ENCODE measurements at places on chromosomes 4 and X. TPM values are rescaled to one million over a fixed set of nuclear protein-coding genes. Genes with fewer than 3 reads are reported as not detected.

GRCh38 chr4:151250706-151251105 lies 26.3 kb upstream of the PRSS48 start:
- DNase-seq: no peak

DNA sequence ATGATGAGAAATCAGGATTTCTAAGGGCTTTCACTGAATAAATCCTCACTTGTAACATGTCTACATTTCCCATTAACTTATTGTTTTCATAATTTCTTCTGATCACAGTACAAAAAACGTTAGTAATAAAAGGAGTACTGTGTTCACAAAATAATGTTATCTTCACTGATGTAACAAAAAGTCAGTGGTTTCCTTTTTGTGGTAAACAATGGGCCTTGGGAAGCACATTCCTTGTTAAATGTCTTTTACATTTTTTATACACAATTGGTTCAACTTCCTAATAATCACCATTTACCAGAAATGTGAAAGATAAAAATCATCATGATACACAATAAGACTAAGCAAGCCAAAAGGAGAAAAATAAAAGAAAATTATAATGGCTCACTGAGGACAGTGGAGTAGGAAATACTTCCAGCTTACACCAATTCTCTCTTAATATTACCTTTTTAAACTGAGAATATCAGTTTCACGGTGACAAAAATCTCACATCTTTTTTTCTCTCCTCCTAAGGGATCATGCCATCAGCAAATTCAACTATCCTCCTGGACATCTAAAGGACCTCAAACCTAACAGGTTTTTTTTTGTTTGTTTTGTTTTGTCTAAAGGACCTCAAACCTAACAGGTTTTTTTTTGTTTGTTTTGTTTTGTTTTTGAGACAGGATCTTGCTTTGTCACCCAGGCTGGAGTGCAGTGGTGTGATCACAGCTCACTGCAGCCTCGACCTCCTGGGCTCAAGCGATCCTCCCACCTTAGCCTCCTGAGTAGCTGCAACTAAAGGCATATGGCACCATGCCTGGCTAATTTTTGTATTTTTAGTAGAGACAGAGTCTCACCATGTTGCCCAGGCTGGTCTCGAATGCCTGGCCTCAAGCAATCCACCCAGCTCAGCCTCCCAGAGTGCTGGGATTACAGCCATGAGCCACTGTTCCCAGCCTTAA lies 57.3 kb downstream of the FRYL start:
- no peak for DNase-seq

Gene ETDA
- polyA plus RNA-seq: not detected

Gene SHOX
- not detected for polyA plus RNA-seq

- peak; percentile 56 for DNase-seq
Measured at GRCh38 chr4:22515888-22516541, at the start of gene ADGRA3. TSS of gene ADGRA3 (minus strand) at chr4:22516066. CDS start at chr4:22515784, 282 bp downstream.

Gene C1QTNF7
- polyA plus RNA-seq: not detected

DNA sequence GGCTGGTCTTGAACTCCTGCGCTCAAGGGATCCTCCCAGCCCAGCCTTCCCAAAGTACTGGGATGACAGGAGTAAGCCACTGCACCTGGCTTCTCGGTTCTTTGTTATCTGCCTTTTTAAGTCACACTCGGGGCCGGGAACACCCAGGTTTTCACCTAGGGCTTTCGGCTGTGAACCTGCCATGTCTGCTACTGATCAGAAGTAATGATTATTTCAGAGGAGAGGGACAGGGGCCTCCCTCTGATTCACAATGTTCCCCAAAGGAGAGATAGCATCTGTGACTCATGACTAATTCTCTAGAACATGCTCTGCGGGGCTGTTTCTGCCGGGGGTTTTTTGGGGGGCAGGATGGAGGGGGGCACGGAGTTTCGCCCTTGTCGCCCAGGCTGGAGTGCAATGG lies 26.9 kb downstream of the CRLF2 start:
- DNase-seq: no peak

DNA sequence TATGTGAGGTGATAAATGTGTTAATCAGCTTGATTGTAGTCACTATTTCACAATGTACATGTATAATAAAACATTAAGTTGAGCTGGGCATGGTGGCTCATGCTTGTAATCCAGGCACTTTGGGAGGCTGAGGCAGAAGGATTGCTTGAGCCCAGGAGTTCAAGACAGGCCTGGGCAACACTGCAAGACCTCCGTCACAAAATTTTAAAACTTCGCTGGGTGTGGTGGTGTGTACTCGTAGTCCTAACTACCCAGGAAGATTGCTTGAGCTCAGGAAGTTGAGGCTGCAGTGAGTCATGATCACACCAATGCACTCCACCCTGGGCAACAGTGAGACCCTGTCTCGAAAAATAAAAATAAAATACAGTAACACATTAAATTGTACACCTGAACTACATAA lies 20.1 kb downstream of the LYAR start:
- peak; percentile 86 for DNase-seq

Gene ATP2B3
- polyA plus RNA-seq: not detected

Gene GAGE13
- polyA plus RNA-seq: not detected

GRCh38 chr4:89427782-89428181 lies 120.2 kb upstream of the GPRIN3 start:
- no peak for DNase-seq

GRCh38 chr4:109462802-109463201 lies 29.2 kb downstream of the SEC24B start:
- peak; percentile 41 for DNase-seq

Gene HTN1
- polyA plus RNA-seq: not detected

GRCh38 chr4:186719925-186720694 lies 3.5 kb downstream of the FAT1 start:
- DNase-seq: no peak

- no peak for DNase-seq
Measured at GRCh38 chrX:99461223-99461622, 948.9 kb downstream of the PCDH19 start.

DNA sequence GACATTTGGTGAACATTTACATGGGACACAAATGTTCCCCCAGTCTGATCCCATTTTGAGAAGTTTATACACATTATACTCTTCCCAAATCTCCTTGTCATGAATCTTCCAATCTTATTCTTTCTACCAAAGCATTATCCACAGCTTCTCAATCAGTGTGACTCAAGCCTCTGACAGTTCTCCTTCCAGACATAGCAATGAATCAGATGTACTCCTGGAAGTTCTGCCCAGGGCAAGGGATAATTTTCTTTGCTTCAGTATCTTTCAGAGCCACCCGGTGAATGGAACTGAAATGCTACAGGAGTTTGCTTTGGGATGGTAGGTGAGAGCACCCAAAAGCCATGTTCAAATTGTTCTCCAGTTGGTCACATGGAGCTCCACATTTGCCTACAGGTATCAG lies 145.5 kb downstream of the ANXA5 start:
- peak; percentile 14 for DNase-seq

GRCh38 chr4:10115271-10115796 lies 1.3 kb downstream of the WDR1 start:
- DNase-seq: no peak

- no peak for DNase-seq
Measured at GRCh38 chr4:124066595-124066994, 645.9 kb downstream of the ANKRD50 start.

- DNase-seq: no peak
Measured at GRCh38 chr4:11010624-11011023, 326.1 kb upstream of the CLNK start.

Gene SLC34A2
- not detected for polyA plus RNA-seq
